ENCODE measurements at places on chromosomes 3 and 15.

GRCh38 chr3:105413343-105413887 is 46.7 kb downstream of the ALCAM start:
- DNase-seq: no peak
- H3K27ac ChIP-seq: no peak overlapping the region
- no peaks in the 10 kb centered on the region for H3K27me3 ChIP-seq
- H3K36me3 ChIP-seq: no peaks in the 10 kb centered on the region
- no peaks in the 10 kb centered on the region for H3K4me1 ChIP-seq

DNA sequence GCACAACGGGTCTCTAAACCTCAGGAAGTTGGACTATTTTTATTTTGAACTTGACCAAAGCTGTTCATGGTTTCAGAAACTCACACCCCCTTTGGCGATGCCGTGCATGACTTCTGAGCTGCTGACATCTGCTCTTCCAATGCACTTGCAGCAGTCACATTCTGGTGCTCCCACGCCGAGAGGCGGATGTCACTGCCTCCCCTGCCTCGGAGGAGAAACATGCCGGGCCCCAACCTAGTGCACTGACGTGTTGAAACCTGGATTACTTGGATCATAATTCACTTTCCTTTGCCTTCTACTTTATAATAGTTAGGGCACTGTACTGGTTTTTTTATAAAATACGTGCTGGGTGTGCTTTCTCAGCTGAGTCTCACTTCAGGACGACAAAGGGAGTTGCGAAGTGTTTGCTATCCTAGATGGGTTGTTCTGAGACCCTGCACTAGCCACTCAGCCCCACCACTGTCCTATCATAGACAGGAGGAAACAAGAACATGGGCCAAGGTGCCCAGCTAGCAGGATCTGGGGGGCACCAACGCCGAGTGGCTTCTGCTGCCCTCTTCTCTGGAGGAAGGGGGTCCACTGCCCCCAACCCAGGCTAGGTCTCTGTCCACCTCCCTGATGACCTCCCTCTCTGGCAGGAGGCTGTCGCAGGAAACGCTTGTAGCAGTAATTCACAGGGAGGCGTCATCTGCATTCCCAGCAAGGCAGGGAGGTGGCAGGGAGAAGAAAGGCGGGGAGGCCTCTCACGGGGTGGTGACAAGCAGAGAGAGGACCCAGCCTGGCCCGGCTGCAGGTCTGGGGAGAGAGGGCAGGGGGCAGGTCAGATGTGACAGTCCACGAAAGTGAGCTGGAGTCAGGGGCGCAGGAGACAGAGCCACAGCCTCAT is 158.8 kb upstream of the IQSEC1 start:
- H3K36me3 ChIP-seq: no peaks in the 10 kb centered on the region
- no peak overlapping the region for H3K27ac ChIP-seq
- no peaks in the 10 kb centered on the region for H3K4me1 ChIP-seq
- no peaks in the 10 kb centered on the region for H3K27me3 ChIP-seq

GRCh38 chr3:15097891-15098290 is 1.1 kb downstream of the RBSN start:
- H3K27ac ChIP-seq: no peak overlapping the region
- H3K27me3 ChIP-seq: no peaks in the 10 kb centered on the region
- DNase-seq: no peak
- peaks cover 33% of the 10 kb centered on the region for H3K36me3 ChIP-seq

DNA sequence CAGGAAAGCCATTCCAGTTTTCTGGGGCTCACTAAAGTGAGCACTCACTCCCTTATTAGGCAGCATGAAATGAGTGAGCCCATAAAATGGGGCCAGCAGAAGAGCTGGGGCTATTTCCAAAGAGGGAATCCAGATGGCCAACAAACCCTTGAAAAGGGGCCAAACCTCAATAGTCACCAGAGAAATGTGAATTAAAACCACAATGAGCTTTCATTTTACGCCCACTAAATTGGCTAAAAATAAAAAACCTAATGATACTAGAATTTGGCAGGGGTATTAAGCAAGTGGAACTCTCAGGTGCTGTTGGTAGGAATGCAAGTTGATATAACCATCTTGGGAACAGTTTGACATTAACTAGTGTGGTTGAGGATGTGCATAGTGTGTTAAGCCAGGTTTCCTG is 42.1 kb upstream of the RAF1 start:
- DNase-seq: no peak
- no peaks in the 10 kb centered on the region for H3K27me3 ChIP-seq
- H3K36me3 ChIP-seq: no peaks in the 10 kb centered on the region
- H3K4me3 ChIP-seq: no peak overlapping the region
- H3K27ac ChIP-seq: peak overlapping the region; percentile 62

DNA sequence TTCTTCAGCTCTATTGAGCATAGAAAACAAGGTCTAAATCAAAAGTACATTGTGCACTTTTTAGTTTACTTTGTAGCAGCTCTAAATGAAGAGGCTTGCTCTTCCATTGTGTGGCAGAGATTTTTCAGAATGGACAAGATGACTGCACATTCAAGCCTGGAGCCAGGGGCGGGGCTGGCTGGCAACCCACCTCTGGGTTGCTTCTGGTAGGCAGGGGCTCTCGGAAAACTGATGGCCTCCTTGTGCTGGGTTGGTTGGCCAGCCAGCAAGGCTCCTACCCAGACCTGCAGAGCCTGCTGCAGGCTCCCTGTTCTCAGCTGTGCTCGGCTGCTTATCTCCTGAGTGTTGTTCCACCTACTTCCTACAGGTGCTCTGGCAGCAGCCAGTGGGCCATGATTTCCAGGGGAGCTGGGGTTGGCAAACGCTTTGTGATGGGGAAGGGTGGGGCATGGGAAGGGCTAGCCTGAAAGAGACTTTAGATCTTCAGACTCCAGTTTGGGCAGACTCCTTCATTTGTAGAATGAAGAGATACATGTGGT is 8.8 kb downstream of the BSN start:
- H3K27me3 ChIP-seq: no peaks in the 10 kb centered on the region
- no peaks in the 10 kb centered on the region for H3K36me3 ChIP-seq
- no peak overlapping the region for H3K4me3 ChIP-seq

- H3K27ac ChIP-seq: no peak overlapping the region
- no peak overlapping the region for H3K4me3 ChIP-seq
- no peaks in the 10 kb centered on the region for H3K36me3 ChIP-seq
- H3K4me1 ChIP-seq: no peaks in the 10 kb centered on the region
- no peak for DNase-seq
Observed at GRCh38 chr3:43214616-43215015, 71.7 kb upstream of the SNRK start.

DNA sequence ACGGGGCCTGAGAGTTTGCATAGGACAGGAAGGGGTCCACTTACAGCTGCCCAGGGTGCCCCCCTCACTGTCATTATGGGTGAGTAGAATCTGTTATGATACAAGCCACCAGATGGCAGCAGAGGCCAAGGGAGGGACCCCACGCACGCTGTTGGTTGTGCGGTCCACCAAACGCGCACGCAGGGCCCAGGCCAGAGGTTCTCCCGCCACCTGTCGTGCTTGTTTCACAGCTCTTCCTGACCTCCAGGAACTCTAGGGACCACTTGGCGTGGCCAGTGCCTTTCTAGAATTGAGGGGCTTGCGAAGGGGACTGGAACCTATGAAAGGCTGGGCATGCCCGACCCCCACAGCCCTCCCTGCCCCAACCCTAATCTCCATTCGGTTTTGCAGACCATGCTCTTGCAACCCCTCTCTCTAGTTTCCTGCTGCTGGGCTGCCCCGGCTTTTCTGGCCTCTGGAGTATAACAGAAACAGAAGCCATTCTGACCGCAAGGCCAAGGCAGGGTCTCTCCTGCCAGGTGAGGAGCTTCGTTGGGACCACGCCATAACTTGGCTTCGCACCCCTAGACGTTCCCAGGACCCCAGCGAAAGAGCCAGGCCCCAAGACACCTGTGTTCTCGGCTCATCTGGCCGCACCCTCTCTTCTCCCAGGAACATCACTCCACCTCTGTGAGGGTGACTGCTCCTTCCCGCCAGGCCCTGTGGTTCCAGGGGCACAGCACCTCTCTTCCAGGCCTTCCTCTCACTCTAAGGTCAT is 46.0 kb downstream of the ALDH1L1 start:
- no peak overlapping the region for H3K4me3 ChIP-seq
- no peaks in the 10 kb centered on the region for H3K36me3 ChIP-seq
- no peaks in the 10 kb centered on the region for H3K27me3 ChIP-seq
- DNase-seq: peak; percentile 68
- H3K27ac ChIP-seq: no peak overlapping the region

DNA sequence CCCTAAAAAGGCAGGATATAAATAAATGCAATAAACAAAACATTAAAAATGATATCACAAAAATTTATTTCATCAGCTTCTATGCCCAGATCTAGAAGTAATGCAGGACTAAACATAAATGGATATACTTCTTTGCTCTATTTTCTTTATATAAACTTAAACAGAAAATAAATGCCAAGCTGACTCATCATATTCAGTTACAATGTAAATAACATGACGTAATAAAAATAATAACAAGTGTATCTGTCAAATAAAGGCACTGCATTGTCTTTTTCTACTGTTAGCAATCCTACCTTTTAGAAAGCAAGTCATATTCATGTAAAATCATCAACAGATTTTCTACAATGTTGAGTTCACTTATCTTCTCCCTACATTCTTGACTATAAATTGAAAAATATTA is 61.6 kb downstream of the NEK10 start:
- no peak overlapping the region for H3K4me3 ChIP-seq
- no peaks in the 10 kb centered on the region for H3K27me3 ChIP-seq
- DNase-seq: no peak
- H3K4me1 ChIP-seq: no peaks in the 10 kb centered on the region
- H3K27ac ChIP-seq: no peak overlapping the region

DNA sequence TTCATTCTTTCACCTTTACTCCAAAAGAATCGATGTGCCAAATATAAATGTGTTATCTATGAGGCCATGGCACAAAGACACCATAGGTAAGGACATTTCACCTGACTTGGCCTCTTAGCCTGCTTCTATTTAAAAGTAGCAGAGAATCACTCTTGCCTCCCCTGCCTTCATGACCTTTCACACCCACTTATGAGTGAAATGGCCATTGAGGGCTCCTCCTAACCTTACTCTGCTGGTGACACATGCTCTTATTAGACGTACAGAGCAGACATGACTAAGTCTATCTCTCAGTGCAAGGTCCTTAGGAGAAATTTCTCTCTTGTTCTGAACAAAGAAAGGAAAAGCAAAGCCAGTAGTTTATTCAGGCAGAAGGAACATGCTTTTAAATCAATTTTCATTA is 150.7 kb downstream of the LRTM1 start:
- H3K36me3 ChIP-seq: no peaks in the 10 kb centered on the region
- no peaks in the 10 kb centered on the region for H3K27me3 ChIP-seq
- H3K4me1 ChIP-seq: peaks cover 3% of the 10 kb centered on the region
- H3K27ac ChIP-seq: no peak overlapping the region
- no peak overlapping the region for H3K4me3 ChIP-seq

DNA sequence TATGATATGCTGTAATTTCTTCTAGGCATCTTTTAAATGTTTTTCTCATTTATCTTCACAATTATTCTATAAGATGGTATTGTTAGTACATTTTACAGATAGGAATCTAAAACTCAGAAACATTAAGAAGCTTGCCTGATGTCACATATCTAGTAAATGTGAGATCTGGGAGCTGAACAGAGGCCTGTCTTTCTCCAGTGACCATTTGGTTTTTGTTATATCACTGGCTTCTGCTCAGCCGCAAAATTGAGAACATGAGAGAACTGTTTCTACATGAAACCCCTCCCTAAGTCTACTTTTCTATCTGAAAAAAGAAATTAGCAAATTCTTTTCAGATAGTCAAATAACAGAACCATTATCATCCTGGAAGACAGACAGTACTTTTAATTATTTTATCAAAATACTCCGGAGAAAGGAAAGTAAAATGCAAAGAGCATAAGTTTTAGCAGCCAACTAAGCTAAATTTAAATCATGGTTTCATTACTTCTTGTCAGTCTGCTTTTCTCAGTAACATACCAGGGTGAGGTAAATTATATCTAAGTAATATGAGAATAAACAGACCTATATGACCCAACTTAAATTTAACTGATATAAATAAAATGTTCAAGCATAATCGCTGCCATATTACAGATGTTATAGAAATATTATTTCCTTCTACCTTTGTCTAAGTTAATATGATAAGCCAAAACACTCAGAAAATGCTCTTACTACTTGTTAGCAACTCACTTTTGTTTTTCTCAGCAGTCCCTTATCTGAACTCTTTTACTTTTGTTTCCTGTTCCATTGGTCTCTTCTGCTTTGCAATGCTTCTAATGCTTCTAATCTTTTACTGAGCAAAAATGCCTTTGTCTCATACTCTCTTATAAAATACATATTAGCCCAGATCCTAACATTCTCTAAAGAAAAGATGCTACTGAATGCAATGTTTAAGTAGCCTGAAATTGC is 68.0 kb upstream of the MBNL1 start:
- peak overlapping the region; percentile 18 for H3K4me3 ChIP-seq
- H3K36me3 ChIP-seq: no peaks in the 10 kb centered on the region
- no peak for DNase-seq
- H3K4me1 ChIP-seq: peaks cover 36% of the 10 kb centered on the region
- H3K27me3 ChIP-seq: no peaks in the 10 kb centered on the region

- no peak for DNase-seq
- no peak overlapping the region for H3K27ac ChIP-seq
- no peaks in the 10 kb centered on the region for H3K27me3 ChIP-seq
- H3K4me1 ChIP-seq: no peaks in the 10 kb centered on the region
- no peak overlapping the region for H3K4me3 ChIP-seq
Observed at GRCh38 chr3:4900298-4900697, 78.9 kb upstream of the BHLHE40 start.

DNA sequence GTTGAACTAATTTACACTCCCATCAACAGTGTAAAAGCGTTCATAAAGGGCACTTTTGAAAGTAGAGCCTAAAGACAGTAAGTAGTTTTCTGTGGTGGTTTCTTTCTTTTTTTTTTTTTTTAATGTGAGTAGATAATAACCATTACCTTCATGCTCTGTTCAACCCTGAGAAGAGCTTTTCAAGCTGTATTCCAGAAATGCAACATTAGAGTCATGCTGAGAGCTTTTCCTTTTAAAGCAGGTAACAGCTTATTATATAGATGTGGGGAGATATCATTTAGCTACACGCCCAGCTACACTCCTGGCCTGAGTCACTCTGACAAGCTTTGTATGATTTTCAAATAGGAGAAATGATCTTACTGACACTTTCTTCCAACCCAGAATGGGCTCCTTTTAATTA is 96.2 kb upstream of the ARHGEF26 start:
- no peak overlapping the region for H3K27ac ChIP-seq
- no peaks in the 10 kb centered on the region for H3K27me3 ChIP-seq
- DNase-seq: no peak

GRCh38 chr3:166499636-166500035 is 662.4 kb upstream of the BCHE start:
- H3K36me3 ChIP-seq: no peaks in the 10 kb centered on the region
- H3K4me1 ChIP-seq: no peaks in the 10 kb centered on the region
- no peak overlapping the region for H3K27ac ChIP-seq
- no peaks in the 10 kb centered on the region for H3K27me3 ChIP-seq
- no peak for DNase-seq
- no peak overlapping the region for H3K4me3 ChIP-seq

All from right atrium auricular region (tissue), 2 donors.